ENCODE measurements at places on chromosomes 6 and 20. TPM values are rescaled to one million over a fixed set of nuclear protein-coding genes. Genes with fewer than 3 reads are reported as not detected.

CHD6 gene
- 33.3 TPM for total RNA-seq

TMEM200A gene
- total RNA-seq, result 0.67 TPM

KHDC1 gene
- 0.33 TPM for total RNA-seq

CNR1 gene
- total RNA-seq, result 1.3 TPM

THBS2 gene
- total RNA-seq, result 2.0 TPM

BANF2 gene
- not detected for total RNA-seq

CASS4 gene
- total RNA-seq, result under 0.01 TPM

UBD gene
- total RNA-seq, result 7.5 TPM

SLC22A16 gene
- not detected for total RNA-seq

C6orf58 gene
- 0.38 TPM for total RNA-seq

HLA-A gene
- 332 TPM for total RNA-seq

TRIM40 gene
- total RNA-seq, result not detected

CAP2 gene
- 0.48 TPM for total RNA-seq

SLC22A7 gene
- not detected for total RNA-seq

CST9 gene
- not detected for total RNA-seq

KIF6 gene
- total RNA-seq, result not detected

CLVS2 gene
- not detected for total RNA-seq

RCAN2 gene
- total RNA-seq, result 1.5 TPM

ZNF512B gene
- total RNA-seq, result 18.9 TPM

CLPSL2 gene
- total RNA-seq, result not detected

ESR1 gene
- under 0.01 TPM for total RNA-seq

RIPPLY2 gene
- total RNA-seq, result not detected

SLC22A2 gene
- not detected for total RNA-seq

HLA-E gene
- total RNA-seq, result 565 TPM

RIPK1 gene
- 22.6 TPM for total RNA-seq

FAM162B gene
- total RNA-seq, result 0.33 TPM

MICAL1 gene
- total RNA-seq, result 39.8 TPM

NPEPL1 gene
- 44.4 TPM for total RNA-seq

SF3B5 gene
- total RNA-seq, result 144 TPM

ISM1 gene
- total RNA-seq, result not detected

NR2E1 gene
- not detected for total RNA-seq

CCN6 gene
- total RNA-seq, result not detected

SLC17A2 gene
- total RNA-seq, result not detected

MEI4 gene
- under 0.01 TPM for total RNA-seq

CCM2L gene
- 16.7 TPM for total RNA-seq

ATP6V1G2 gene
- 0.33 TPM for total RNA-seq

GTSF1L gene
- total RNA-seq, result not detected

LIN28B gene
- not detected for total RNA-seq

MAS1 gene
- total RNA-seq, result not detected

ANGPT4 gene
- total RNA-seq, result not detected

CRIP3 gene
- not detected for total RNA-seq

KCNQ5 gene
- under 0.01 TPM for total RNA-seq

SAMD10 gene
- 6.5 TPM for total RNA-seq

SPAG4 gene
- 6.9 TPM for total RNA-seq

SMIM13 gene
- 17.4 TPM for total RNA-seq

CNKSR3 gene
- total RNA-seq, result 10.8 TPM

HS3ST5 gene
- not detected for total RNA-seq

TREM1 gene
- total RNA-seq, result not detected

SCRT2 gene
- total RNA-seq, result not detected

ULBP3 gene
- 20.1 TPM for total RNA-seq

TTK gene
- 9.5 TPM for total RNA-seq

ULBP1 gene
- total RNA-seq, result 0.65 TPM
